Cardiac septum (tissue), 1 donor: ENCODE measurements at places on chromosomes 1 and 21. TPM values are rescaled to one million over a fixed set of nuclear protein-coding genes. Genes with fewer than 3 reads are reported as not detected.

The DIO1 gene
- not detected for total RNA-seq

The CELA3A gene
- not detected for total RNA-seq

The DMBX1 gene
- total RNA-seq, result not detected

The GDAP2 gene
- 25.5 TPM for total RNA-seq

The PCP4L1 gene
- total RNA-seq, result 0.38 TPM

The AGBL4 gene
- total RNA-seq, result 0.32 TPM

The ADORA3 gene
- 0.51 TPM for total RNA-seq

The IKBKE gene
- total RNA-seq, result 0.97 TPM

The ANKRD65 gene
- total RNA-seq, result 1.8 TPM

The CD160 gene
- 0.22 TPM for total RNA-seq

The MPL gene
- total RNA-seq, result 1.6 TPM

The CASZ1 gene
- 82.0 TPM for total RNA-seq

The DNM3 gene
- total RNA-seq, result 2.4 TPM

The AGT gene
- total RNA-seq, result 71.0 TPM

The HPCAL4 gene
- 0.05 TPM for total RNA-seq

The DMRTA2 gene
- total RNA-seq, result 0.08 TPM

The TFAP2E gene
- 0.48 TPM for total RNA-seq

The SAMSN1 gene
- 1.9 TPM for total RNA-seq

The AMY1B gene
- total RNA-seq, result not detected

The RHD gene
- total RNA-seq, result not detected

The ORC1 gene
- 0.11 TPM for total RNA-seq

The CHIT1 gene
- total RNA-seq, result not detected

The DMRTB1 gene
- not detected for total RNA-seq

The LRRIQ3 gene
- total RNA-seq, result 0.43 TPM

The B3GALT2 gene
- 30.3 TPM for total RNA-seq

The NTNG1 gene
- not detected for total RNA-seq

The KCNJ6 gene
- total RNA-seq, result not detected

The VAMP4 gene
- 8.7 TPM for total RNA-seq

The USF1 gene
- 29.2 TPM for total RNA-seq

The HES5 gene
- 2.0 TPM for total RNA-seq

The SLC22A15 gene
- 9.8 TPM for total RNA-seq

The PLEKHM2 gene
- 93.1 TPM for total RNA-seq

The RAVER2 gene
- 12.2 TPM for total RNA-seq

The SLFNL1 gene
- 0.30 TPM for total RNA-seq

The PLA2G2E gene
- total RNA-seq, result not detected

The OR10K1 gene
- total RNA-seq, result not detected

The LRRC38 gene
- total RNA-seq, result 0.73 TPM

The PTPRU gene
- 6.6 TPM for total RNA-seq

The TNFSF4 gene
- total RNA-seq, result 0.22 TPM
